Brain microvascular endothelial cell (primary cell): ENCODE measurements at places on chromosomes 5 and 9.

DNA sequence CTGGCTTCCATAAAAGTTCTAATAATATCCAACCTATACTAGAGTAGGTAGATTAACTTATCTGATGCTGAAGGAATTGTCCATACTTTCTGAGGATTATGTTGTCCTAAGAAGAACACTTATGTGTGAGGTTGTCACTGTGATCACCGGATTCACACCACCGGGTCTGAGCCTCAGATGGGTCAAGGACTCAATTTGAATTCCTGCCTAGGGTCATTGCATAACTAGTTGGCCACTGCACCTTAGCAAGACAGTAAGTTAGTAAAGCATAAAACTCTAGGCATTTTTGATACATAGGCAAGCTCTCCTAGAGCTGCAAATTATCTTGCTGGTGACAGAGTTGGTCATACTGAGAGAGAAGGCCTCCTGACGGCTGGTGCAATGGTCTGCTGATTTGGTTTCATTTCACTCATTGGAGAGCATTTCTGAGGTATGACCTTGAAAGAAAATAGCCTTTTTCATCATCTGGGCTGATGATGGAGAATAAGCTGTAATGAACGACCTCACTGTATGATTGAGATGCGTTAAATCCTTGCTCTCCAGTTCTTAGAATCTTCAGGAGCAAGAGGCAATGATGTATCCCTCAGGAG, 72.0 kb upstream of the CKMT2 start:
- DNase-seq: no peak

DNA sequence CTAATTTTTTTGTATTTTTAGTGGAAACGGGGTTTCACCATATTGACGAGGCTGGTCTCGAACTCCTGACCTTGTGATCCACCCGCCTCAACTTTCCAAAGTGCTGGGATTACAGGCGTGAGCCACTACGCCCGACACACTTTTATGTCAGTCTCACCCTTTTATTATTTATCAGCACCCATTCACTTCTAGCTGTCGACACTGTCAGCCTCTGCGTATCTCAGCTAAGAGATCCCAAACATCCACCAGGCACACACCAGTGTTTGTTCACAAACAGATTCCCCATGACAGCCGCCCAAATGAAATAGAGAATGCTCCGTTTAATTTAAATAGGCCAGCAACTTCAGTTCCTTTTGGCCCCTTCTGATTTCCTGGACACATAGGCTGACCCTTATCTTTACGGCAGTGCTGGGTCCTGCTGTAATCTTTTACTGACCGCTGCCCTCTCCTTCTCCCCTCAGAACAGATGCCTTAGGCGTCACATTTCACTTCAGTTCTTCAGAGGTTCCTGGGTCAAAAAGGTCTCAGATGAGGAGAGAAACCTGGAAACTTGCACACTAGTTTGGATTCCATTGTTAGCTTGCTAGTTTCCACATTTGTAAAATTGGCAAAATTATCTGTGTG, 43.1 kb upstream of the CKMT2 start:
- no peak for DNase-seq

DNA sequence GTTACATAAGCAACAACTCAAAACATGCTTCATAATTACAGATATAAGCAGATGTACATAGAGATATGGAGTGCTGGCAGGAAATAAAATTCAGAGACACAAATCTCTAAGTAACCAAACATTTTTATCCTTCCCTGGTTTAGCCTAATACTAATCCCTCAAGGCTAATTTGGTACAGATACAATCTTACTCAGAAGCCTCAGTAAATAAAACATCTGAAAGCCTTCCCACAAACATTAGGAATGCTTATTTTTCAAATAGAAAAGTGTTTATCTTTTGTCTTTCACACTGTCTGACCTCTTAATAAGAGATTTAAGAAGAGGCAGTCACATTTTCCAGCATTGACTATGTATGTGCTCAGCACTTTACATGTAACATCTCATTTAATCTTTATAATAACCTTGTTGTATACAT, 399.4 kb downstream of the ARRDC3 start:
- DNase-seq: no peak

- DNase-seq: no peak
These were observed 84.3 kb downstream of the DNAH5 start for GRCh38 chr5:13860146-13860545.

GRCh38 chr5:33588654-33589372, 148.0 kb downstream of the TARS1 start:
- DNase-seq: no peak
